ENCODE measurements at places on chromosomes 7 and 10.

DNA sequence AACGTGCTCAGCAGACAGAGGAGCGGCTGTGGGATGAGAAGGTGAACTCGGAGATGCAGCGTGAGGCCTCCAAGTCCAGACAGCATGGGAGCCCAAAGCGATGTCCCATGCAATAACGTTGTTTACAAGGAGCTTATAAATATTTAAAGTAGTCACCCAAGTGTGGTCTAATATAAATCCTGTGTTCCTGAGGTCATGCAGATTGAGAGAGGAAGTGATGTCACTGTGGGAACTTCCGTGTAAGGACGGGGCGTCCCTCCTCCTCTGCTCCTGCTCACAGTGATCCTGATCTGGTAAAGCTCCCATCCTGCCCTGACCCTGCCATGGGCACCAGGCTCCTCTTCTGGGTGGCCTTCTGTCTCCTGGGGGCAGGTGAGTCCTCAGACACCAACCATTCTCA, 94.7 kb upstream of the PRSS58 start:
- no peak for DNase-seq

DNA sequence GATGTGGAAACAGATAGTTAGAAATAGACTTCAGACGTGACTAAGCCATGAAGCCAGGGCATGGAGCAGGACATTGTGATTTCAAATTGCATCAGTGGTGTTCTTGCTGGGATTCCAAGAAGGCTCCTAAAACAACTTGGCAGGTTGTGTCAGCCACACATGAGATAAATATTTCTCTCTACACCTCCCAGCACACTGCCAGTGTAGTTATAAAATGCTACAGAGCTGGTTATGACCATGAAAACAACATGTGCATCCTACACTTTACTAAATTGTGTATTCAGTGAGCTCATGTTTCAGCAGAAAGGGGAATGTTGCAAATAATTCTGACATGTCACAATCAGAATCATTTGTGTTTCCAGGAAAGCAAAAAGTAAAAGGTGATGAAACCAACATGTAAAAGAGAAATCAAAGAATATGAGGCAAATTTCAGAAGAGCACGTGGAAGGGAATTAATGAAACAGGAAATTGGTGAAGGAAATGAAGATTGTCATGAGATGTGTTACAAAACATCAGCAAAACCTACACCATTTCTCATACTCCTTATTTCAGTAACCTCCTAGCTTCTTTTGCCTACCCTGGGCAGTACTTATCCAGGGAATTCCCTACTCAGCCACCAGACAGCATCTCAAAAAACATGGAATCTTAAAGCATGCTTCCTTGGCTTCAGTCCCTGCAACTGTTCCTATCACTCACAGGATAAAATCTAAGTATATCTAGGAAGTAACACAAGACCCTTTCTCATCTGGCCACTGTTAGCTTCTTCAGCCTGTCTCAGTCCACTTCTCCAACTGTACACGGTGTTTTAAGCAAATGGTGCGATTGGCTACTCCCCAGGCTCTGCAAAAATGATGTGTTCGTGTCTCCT, 5.8 kb upstream of the CYP3A7 start:
- DNase-seq = no peak

GRCh38 chr7:151838861-151839381, 38.0 kb downstream of the PRKAG2 start:
- DNase-seq = no peak

GRCh38 chr7:30657131-30657530, 25.1 kb downstream of the CRHR2 start:
- no peak for DNase-seq

GRCh38 chr7:158525648-158526484, 61.8 kb downstream of the PTPRN2 start:
- DNase-seq = no peak

- DNase-seq = no peak
Observed at GRCh38 chr7:42237811-42238541, 967 bp upstream of the GLI3 start.

DNA sequence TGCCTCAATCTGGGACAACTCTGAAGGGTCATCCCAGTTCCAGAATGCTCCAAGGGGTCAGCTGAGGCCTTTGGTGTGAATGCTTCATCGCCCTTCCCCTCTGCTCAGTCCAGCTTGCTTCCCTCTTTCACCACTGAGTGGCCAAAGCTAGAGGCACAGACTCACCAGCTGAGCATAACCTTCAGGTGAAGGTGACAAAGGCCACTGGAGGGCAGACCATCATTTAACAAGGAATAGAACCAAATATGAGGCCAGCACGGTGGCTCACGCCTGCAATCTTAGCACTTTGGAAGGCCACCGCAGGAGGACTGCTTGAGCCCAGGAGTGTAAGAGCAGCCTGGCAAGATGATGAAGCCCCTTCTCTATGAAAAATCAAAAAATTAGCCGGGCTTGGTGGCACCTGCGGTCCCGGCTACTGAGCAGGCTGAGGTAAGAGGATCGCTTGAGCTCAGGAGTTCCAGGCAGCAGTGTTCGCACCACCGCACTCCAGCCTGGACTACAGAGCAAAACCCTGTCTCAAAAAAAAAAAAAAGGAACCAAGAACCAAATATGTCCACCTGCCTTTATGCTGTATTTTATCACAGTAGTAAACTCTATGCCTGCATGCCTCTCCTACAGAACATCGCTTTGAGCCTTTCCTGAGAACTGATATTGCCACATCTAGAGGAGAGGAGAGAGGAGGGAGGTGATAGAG, 13.4 kb downstream of the PRKAG2 start:
- no peak for DNase-seq

DNA sequence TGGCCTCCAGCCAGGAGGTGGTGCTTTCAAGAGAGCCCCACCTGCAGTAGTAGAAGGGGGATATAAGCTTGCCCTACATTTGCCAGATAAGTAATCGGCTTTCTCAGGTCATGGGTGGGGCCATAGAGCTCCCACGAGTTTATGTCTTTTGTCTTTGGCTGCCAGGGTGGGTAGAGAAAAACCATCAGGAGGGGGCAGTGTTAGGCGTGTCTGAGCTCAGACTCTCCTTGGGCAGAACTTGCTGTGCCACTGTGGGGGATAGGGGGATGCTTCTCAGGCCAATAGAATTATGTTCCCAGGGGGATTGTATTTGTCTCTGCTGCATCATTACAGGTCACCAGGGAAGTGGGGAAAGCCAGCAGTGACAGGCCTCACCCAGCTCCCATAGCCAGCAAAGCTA, 12.3 kb upstream of the MRPS33 start:
- no peak for DNase-seq

DNA sequence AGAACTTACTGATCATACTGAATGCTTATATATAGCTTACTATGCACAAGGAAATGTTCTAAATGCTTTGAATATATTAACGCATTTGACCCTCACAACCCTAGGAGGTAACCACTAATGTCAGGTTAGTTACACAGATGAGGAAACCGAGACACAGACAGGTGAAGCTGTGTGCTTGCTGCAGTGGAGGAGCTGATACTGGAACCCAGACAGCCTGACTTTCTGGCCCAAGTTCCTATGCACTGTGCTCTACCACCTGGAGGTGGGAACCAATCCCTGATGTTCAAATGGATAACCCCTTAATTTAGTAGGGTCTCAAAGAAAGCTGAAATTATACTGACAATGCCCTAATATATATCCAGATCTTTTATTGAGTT, 119.6 kb downstream of the SORBS1 start:
- DNase-seq = no peak

- no peak for DNase-seq
Observed at GRCh38 chr7:152406491-152406890, 29.3 kb downstream of the KMT2C start.

DNA sequence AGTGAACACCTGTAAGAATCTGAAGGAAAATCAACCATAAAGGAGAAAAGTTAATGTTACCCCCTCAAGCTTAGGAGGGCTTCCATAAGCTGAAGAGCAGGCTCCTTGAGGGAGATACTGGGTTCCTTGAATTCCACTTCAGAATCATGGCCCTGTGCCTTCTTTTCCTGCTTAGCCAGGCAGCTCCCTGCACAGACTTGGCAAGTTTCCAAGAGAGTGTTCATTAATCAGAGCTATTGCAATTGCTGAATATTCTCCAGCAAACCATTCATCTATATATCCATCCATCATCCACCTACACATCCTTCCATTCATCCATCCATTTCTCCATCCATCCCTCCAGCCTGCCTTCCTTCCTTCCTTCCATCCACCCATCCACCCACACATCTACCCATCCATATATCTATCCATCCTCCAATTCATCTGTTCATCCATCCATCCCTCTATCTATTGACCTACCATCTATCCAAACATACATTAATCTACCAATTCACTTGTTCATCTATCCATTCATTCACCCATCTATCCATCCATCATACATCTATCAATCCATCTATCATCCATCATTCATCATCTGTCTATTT, 574.4 kb downstream of the PTPRN2 start:
- DNase-seq = no peak
